ENCODE measurements at places on chromosomes 5 and 9.

GRCh38 chr9:13513716-13514444 is 234.4 kb upstream of the MPDZ start:
- DNase-seq = no peak

DNA sequence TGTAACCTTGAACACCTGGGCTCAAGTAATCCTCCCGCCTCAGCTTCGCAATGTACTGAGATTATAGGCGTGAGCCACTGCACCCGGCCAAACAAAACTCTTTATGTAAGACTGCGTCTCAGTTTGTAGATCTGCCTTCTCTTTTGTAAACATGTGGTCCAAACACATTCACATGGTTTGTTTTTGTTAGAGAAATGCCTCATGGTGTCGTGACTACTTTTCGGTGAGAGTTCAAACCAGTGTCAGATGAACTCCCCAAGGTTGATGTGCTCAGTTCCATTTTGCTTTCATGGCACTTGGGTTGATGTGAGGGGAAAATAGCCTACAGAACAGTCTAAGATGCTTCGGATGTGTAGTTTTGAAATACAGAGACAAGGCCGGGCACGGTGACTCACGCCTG is 231.6 kb downstream of the GOLPH3 start:
- DNase-seq = no peak

DNA sequence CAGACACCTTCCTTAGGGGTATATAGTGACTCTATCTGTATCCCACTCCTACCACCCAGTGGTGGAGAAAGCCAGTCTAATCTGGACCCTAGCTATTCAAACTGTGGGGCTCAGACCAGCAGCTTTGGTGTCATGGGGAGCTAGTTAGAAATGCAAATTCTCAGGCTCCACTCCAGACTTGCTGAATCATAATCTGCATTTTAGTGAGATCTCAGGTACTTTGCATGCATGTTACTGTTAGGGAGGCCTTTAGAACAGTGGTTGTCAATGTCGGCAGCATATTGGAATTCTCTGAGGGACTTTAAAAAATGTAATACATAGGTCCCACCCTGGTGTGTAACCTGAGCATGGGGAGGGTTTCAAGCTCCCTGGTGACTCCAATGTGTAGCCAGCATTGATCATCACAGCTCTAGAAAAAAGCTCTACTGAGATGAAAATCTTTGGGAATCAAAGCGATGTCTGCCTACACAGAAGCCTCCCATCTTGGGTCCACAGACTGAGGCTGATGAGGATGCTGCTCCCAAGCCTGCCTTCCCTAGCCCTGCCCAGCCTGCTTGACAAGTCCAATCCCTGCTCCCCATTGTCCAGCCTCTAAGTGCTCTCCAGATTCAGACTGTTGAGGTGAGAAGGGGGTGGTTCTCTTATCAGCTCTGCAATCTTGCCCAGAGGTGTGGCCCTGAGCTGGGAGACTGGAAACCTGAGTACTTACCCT is 11.9 kb upstream of the GM2A start:
- no peak for DNase-seq

GRCh38 chr9:137524981-137525317 is 25.3 kb downstream of the PNPLA7 start:
- no peak for DNase-seq

DNA sequence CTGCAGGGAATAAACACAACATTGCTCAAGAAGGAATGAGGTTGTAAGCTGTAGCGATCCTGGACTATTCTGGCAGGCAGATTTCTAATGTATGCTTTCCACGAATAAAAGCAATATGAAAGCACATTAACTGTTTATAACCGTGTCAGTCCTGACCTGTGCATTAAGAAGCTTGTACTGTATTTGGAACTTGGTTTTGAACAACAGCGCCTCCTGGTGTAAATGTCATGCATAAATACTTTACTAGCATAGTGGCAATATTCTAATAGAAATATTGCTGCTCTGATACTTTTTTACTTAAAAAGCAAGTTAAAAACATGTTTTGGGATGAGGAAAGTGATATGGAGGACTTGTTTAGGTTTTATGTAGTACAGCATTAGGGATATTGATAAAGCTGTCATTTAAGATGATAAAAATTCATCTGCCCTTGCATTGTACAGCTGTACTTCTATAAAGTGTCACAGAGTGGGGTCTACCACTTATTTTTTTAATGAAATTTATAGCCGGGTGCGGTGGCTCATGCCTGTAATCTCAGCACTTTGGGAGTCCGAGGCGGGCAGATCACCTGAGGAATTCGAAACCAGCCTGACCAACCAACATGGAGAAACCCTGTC is 70.7 kb upstream of the GNE start:
- DNase-seq = no peak
